ENCODE measurements at places on chromosomes 4 and X. TPM values are rescaled to one million over a fixed set of nuclear protein-coding genes. Genes with fewer than 3 reads are reported as not detected.

DNA sequence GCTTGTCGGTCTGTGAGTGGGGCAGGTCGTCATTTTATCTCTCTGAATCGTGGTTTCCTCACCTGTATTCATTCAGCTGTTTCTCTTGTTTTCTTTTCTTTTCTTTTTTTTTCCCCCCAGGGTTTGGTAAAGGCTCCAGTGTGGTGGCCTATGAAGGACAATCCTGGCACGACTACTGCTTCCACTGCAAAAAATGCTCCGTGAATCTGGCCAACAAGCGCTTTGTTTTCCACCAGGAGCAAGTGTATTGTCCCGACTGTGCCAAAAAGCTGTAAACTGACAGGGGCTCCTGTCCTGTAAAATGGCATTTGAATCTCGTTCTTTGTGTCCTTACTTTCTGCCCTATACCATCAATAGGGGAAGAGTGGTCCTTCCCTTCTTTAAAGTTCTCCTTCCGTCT, 41.4 kb downstream of the MAP7D3 start:
- DNase-seq = no peak

Gene TMSB15B
- total RNA-seq = 22.4 TPM

GRCh38 chr4:1678244-1678643, 5.9 kb downstream of the FAM53A start:
- DNase-seq = no peak

GRCh38 chr4:2416564-2417225, 1.8 kb downstream of the ZFYVE28 start:
- no peak for DNase-seq

All from frontal cortex (tissue), 4 donors.